ENCODE measurements at places on chromosomes 1 and 21.

DNA sequence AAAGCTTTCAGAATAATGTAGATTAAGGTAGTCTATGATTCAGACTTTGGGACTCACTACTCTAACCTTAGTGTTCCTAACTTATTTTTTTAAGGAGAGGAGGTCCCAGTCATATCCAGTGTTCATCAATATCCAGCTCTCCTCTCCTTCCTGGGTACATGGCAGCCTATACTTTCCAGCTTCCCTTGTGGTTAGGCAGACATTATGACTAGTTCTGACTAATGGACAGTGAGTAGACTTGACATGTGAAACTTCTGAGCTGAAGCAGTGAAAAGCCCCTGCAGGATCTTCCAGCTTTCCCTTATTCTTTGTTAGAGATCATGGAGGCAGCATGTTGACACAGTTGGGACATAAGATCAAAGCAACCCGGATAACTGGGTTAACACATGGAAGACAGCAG lies 144.2 kb downstream of the PTPRU start:
- ATAC-seq = no peak

DNA sequence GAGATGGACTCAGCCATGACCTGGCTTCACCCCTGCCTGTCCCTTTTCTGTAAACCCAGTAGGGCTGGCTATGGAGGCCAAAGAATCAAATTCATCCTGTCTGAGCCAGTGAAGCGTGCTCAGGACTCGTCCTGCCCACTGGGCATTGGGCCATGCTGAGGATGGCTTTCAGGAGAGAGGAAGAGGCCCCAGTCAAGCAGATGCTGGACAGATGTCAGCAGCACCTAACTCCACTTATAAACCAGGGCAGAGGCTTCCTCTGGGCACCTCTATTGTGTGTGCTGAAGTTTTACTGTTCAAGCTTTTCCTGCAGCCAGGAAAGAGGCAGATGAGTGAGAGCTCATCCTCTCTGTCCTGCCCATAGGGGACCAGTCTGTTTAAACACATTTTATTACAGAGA lies 97.4 kb upstream of the GCLM start:
- no peak for ATAC-seq

- no peak for ATAC-seq
Observed at GRCh38 chr1:86517336-86517735, 29.5 kb upstream of the CLCA4 start.

DNA sequence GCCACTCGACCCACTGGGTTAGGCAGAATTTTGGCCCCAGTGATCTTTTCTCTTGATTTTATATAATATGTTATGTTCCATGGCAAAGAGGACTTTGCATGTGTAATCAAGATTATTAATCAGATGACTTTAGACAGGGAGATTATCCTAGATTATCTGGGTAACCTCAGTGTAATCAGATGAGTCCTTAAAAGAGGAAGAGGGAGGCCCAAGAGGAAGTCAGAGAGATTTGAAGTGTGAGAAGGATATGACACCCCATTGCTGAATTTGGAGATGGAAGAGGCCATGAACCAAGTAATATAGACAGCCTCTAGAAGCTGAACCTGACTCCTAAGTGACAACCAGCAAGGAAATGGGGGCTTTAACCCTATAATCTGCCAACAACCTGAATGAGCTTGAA lies 117.1 kb upstream of the CSF3R start:
- no peak for ATAC-seq

- no peak for ATAC-seq
Observed at GRCh38 chr1:116493484-116494352, 77.1 kb downstream of the CD58 start.

GRCh38 chr1:201511941-201512539 lies 5.1 kb upstream of the CSRP1 start:
- peak; percentile 41 for ATAC-seq

- peak; percentile 59 for ATAC-seq
Observed at GRCh38 chr1:203512848-203513584, 19.1 kb downstream of the OPTC start.

DNA sequence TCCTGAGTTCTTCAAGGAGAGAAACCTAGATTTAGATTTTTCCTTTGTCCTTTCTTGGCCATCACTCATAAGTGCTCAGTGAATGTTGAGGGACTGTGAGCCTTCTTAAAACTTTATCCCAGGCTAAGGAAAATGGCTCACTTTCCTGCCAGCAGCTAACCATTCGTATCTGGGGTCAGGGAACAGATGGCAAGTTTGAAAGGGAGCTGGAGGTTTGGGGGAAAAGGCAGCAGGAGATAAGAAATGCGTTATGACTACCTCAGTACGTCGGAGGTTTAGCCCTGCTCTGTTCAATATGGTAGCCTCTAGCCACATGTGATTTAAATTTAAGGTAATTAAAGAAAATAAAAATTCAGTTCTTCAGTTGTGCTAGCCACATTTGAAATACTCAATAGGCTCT lies 13.3 kb downstream of the RRP15 start:
- ATAC-seq = no peak

DNA sequence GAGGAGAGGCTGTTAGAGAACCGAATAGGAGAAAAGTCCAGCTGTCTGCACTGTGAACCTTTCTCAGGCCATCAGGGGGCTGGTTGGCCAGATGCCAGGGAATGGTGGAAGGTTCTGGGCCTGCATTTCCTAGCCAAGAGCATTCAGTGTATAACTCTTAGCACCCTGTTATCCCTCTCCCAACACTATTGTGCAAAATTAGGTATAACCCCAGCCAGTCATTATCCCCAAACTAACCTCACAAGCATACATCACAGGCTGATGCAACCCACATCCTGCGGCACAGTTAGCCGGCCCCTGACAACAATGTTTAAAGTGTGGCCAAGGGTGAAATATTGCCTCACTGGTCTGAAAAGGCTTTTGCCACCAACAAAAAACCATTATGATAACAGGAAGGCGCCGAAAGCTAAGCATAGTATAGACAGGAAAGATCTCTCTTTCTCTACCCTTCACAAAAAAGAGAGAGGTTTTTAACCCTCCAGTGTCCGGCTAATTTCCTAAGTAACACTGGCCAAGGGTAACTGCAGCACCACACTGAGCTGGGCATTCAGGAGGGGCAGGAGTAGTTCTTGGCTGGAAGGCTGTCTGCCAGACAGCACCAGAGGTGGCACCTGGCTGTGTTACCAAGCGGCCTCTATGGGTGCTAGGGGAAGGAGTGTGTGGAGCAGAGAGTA lies 77.3 kb upstream of the BCAR3 start:
- no peak for ATAC-seq

- no peak for ATAC-seq
Observed at GRCh38 chr1:156752843-156753482, 1.5 kb upstream of the HDGF start.

DNA sequence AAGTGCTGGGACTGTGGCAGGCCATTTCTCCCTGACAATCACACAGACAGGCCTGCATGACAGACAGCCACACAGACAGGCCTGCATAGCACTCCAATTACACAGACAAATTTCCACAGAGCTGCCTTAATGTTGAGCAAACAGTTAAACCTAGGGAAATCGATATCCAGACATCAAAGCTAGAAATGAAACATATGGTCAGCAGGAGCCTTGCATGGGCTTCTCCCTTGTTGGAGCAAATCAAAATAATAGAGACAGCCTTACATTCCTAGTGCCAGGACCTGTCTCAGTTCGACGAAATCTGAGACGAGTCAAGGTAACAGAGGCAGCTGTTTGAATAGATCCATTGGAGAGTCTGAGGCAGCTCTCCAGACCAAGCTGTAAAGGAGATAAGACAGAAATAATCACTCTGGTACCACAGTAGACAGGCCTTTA lies 42.4 kb downstream of the OLFML3 start:
- ATAC-seq = no peak

- ATAC-seq = no peak
Observed at GRCh38 chr1:54400329-54400728, 5.9 kb downstream of the SSBP3 start.

Measured in motor neuron (in vitro differentiated cells).